NCI-H345 (cell line): ENCODE measurements at places on chromosomes 4 and X.
A peak's percentile ranks its signal among the peaks of the same experiment; 100 is the strongest.

DNA sequence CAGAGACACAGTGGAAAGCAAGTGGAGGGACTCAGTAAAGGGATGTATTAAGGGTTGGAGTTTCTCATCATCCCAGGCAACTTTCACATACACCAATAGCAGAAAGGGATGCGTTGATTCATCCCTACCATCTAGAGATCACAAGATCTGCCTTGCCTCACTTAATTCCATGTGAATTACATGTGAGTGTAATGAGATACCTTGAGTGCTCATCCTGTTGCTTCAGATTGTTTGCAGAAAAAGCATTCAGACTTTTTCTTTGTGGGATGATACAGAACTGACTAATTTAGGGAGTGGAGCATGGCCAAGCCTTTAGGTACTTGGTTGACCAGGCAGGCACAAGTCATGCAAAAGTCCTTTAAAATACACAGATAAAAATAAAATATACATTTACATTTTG lies 124.8 kb upstream of the SLIT2 start:
- DNase-seq: no peak

- no peak for DNase-seq
Observed at GRCh38 chr4:39825090-39825489, 127.2 kb downstream of the UBE2K start.

GRCh38 chr4:182318256-182318655 lies 75.1 kb downstream of the TENM3 start:
- DNase-seq: no peak

DNA sequence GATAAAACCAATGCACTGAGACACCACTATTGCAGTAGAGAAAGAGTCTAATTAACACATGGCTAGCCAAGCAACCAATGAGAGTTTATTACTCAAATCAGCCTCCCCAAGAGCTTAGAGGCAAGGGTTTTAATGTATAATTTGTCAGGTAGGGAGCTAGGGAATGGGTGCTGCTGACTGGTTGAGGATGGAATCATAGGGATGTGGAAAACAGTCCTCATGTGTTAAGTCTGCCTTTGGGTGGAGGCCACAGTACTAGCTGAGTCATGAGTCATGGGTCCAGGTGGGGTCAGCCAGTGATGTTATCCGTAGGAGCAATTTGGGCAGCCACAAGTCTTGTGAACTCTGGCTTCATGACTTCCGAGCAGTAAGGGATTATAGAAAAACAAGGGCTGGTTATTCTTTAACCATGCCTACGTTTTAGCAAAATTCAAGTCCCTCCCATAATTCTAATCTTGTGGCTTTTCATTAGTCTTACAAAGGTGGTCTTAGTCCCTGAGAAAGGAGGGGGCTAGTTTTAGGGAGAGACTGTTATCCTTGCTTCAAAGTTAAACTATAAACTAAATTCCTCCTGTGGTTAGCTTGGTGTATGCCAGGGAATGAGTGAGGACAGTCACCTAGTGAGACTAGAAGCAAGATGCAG lies 25.1 kb upstream of the PLAC8 start:
- DNase-seq: no peak

- no peak for DNase-seq
Observed at GRCh38 chr4:54662901-54663585, 5.3 kb downstream of the KIT start.

GRCh38 chr4:83639849-83640493 lies 104.1 kb downstream of the GPAT3 start:
- DNase-seq: peak; percentile 61

GRCh38 chr4:113979148-113979904 lies at the start of gene ARSJ:
Gene ARSJ (minus strand): TSS chr4:113979647. CDS start chr4:113978834, 813 bp downstream.
- no peak for DNase-seq

- DNase-seq: no peak
Observed at GRCh38 chrX:104315555-104315954, 60.8 kb upstream of the ESX1 start.

- no peak for DNase-seq
Observed at GRCh38 chr4:47747211-47747610, 90.7 kb downstream of the CORIN start.

- no peak for DNase-seq
Observed at GRCh38 chrX:71870208-71871098, 40.2 kb upstream of the NHSL2 start.

- DNase-seq: no peak
Observed at GRCh38 chr4:95830651-95831050, 9.2 kb upstream of the PDHA2 start.

DNA sequence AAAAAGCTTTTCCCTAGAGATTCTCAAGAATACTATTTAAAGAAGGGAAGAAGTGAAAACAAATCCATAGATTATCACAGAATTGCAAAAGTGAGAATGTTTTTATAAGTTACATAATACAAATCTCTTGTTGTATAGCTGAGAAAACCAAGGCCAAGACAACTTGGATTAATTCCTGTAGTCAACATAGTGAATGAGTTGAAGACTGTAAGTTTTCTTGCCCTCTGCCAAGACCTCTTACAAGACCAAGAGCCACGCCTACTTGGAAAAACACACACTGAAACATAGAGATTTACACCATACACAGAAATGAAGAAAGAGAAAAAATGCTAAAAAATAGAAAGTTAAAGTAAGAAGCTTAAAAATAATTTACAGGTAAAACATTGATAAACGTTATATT lies 2024.0 kb downstream of the PCDH7 start:
- no peak for DNase-seq

- no peak for DNase-seq
Observed at GRCh38 chr4:80279751-80280150, 13.3 kb downstream of the FGF5 start.

DNA sequence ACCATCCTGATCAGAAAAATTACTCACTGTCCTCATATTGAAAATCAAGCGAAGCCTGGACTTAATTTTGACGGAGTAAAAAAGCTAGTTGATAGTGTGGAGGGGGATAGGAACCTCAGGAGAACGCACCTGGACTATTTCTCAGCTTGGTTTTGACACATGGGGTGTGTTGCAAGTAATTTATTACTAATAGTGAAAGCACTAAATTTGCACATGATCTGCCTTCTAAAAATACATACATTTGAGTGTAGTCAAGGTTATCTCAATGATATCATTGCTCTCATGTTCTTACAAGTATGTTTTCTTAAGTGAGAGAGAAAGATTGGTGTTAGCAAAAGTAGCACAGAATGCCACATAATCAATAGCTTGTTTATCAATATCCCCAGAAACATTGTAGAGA lies 29.5 kb downstream of the LRIT3 start:
- no peak for DNase-seq

- DNase-seq: no peak
Observed at GRCh38 chr4:93743022-93743421, 85.5 kb upstream of the ATOH1 start.
